Chondrocyte (in vitro differentiated cells): ENCODE measurements at places on chromosomes 11 and 22.

GRCh38 chr22:50610581-50610980 is 10.0 kb downstream of the MAPK8IP2 start:
- DNase-seq: no peak
- peaks cover 9% of the 10 kb centered on the region for H3K27me3 ChIP-seq
- H3K4me3 ChIP-seq: no peak overlapping the region
- H3K36me3 ChIP-seq: no peaks in the 10 kb centered on the region
- no peaks in the 10 kb centered on the region for H3K4me1 ChIP-seq

GRCh38 chr22:18075720-18076497 is 1.9 kb upstream of the PEX26 start:
- peak overlapping the region; percentile 22 for H3K27ac ChIP-seq
- H3K27me3 ChIP-seq: no peaks in the 10 kb centered on the region
- peaks cover 10% of the 10 kb centered on the region for H3K36me3 ChIP-seq

- no peak for DNase-seq
- H3K27ac ChIP-seq: no peak overlapping the region
- H3K4me1 ChIP-seq: peaks cover 55% of the 10 kb centered on the region
- H3K36me3 ChIP-seq: no peaks in the 10 kb centered on the region
- H3K27me3 ChIP-seq: peaks cover 39% of the 10 kb centered on the region
These were observed 644 bp downstream of the YPEL4 start for GRCh38 chr11:57648801-57649735.

DNA sequence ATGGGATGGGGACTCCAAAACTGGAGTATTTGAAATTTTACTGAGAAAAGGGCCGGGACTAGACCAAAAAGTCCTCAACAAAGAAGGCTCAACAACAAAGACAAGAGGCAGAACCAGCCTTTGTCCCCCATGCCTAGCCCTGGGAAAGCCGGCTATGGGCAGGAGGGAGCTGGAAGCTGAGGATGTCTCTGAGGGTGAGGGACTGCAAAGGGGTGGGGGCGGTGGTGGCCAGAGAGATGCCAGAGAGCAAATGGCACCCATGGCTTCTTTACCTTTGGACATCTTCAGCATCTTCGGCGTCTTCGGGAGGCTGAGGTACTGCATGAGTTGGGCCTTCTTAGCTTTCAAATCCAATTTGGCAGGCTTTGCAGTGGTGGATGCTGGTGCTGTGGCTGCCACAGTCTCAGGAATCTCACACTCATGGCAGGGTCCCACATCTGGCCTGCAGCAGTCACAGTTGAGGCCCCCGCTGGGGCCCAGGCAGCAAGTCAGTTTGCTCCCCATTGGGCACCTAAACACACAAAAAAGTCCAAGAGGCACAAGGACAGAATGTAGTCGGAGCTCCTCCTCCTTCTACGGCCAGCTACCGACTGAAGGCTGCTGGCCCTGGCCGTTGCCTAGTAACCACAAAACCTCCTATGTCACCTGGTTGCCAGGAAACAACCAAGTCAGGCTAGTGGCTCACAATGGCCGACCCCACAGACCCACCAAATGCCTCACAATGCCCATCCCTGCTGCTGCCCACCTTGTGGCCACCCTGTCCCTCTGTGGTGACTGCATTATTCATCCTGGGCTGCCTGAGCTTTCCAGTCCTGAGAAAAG is at the start of gene C22orf42:
TSS of gene C22orf42 (minus strand) at position 592 of the 822 bp plus-strand sequence. CDS start at position 504, 88 bp downstream.
- H3K4me3 ChIP-seq: no peak within 1 kb of the TSS
- DNase-seq: no peak
- H3K36me3 ChIP-seq: no peaks in the 10 kb centered on the region
- no peak within 1 kb of the TSS for H3K27ac ChIP-seq
- peaks cover 31% of the 10 kb centered on the region for H3K27me3 ChIP-seq
- H3K4me1 ChIP-seq: no peaks in the 10 kb centered on the region
